ENCODE measurements at places on chromosomes 6 and 20.

DNA sequence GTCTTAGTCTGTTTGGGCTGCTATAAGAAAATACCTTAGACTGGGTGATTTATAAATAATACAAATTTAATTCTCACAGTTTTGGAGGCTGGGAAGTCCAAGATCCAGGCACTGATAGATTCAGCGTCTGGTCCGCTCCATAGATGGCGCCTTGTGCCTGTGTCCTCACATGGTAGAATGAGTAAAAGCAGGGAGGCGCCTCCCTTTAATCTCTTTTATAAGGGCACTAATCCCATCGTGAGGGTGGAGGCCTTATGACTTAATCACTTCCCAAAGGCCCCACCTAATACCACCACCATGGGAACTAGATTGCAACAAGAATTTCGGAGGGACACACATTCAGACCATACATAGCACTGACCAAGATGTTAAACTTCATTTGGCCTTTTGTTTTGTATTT, 91.2 kb upstream of the TMEM181 start:
- no peak for DNase-seq

DNA sequence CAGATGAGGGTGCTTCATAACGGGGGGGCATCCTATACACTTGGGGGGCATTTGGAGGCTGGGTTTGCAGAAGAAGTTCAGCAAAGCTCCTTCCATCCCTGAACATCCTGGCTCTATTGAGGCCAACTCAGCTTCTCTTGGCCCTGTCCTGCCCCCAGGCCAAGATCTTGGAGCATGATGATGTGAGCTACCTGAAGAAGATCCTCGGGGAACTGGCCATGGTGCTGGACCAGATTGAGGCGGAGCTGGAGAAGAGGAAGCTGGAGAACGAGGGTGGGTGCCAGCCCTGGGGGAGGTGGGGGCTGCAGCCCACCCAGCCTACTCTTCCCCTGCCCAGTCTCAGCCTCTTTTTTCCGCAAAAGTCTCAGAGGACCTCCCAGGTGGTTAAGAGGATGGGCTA, 17.2 kb downstream of the GDAP1L1 start:
- DNase-seq = no peak

GRCh38 chr6:77231438-77232305, 231.6 kb downstream of the HTR1B start:
- DNase-seq = no peak

- DNase-seq = no peak
Observed at GRCh38 chr20:63652192-63652980, 838 bp downstream of the STMN3 start.
